Karpas-422 (cell line): ENCODE measurements at places on chromosomes 11 and 22. TPM values are rescaled to one million over a fixed set of nuclear protein-coding genes. Genes with fewer than 3 reads are reported as not detected.

GRCh38 chr11:72981080-72981479, 161.0 kb downstream of the FCHSD2 start:
- DNase-seq, result no peak

GRCh38 chr11:93073508-93074280, 104.2 kb downstream of the MTNR1B start:
- no peak for DNase-seq

MUC6 gene
- total RNA-seq, result not detected in 2 replicates

SCGB2A2 gene
- not detected in 2 replicates for total RNA-seq

BIRC2 gene
- 66.5 and 107 TPM in 2 replicates for total RNA-seq

PHF21B gene
- total RNA-seq, result 5.9 and 17.1 TPM in 2 replicates

GRIA4 gene
- total RNA-seq, result 0.19 TPM in 1 of 2 replicates, not detected in the other
